Non-pigmented ciliary epithelial cell (primary cell): ENCODE measurements at places on chromosomes 5 and 9.
A peak's percentile ranks its signal among the peaks of the same experiment; 100 is the strongest.

- DNase-seq = no peak
Measured at GRCh38 chr5:92879806-92880543, 701.0 kb downstream of the NR2F1-AS1 start.

- DNase-seq = peak; percentile 91
Measured at GRCh38 chr9:35114113-35114839, 1.4 kb downstream of the ATOSB start.

DNA sequence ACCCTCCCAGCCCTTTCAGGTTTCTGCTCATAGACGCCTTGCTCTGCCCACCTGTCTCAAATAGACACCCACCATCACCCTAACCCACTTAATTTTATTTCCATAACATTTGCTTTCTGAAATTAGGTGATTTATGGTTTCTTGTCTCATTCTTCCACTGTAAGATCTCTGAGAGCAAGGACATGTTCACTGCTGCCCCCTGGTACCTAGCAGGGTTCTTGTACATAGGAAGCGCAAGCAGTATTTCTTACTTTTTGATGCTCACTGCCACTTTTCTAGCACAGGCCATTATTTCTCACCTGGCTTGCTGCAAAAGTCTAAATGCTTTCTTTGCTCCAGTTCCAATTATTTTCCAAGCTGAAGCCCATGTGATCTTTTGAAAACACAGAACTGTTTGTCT, 16.8 kb downstream of the C9orf57 start:
- DNase-seq = no peak

GRCh38 chr5:90446961-90447360, 27.6 kb downstream of the MBLAC2 start:
- DNase-seq = no peak

DNA sequence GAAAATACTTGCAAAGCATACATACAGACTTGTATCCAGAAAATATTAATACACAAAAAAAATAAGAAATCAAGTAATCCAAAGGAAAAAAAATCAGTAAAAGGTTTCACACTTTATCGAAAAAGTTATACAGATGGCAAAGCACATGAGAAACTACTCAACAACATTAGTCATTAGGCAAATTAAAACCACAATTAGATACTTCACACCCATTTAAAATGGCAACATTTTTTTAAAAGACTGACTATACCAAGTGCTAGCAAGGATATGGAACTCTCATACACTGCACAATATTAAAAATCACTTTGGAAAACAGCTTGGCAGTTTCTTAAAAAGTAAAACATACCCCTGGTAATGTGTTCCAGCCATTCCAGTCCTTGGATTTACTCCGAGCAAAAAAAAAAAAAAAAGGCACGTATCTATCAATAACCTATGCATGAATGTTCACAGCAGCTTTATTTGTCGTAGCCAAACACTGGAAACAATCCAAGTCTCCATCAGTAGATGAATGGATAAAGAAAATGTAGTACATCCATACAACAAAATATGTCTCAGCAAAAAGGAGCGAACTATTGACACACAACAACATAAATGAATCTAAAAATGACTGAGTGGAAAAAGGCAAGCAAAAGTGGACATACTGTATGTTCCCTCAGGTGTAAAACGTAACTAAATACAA, 66.0 kb downstream of the GNAQ start:
- no peak for DNase-seq

DNA sequence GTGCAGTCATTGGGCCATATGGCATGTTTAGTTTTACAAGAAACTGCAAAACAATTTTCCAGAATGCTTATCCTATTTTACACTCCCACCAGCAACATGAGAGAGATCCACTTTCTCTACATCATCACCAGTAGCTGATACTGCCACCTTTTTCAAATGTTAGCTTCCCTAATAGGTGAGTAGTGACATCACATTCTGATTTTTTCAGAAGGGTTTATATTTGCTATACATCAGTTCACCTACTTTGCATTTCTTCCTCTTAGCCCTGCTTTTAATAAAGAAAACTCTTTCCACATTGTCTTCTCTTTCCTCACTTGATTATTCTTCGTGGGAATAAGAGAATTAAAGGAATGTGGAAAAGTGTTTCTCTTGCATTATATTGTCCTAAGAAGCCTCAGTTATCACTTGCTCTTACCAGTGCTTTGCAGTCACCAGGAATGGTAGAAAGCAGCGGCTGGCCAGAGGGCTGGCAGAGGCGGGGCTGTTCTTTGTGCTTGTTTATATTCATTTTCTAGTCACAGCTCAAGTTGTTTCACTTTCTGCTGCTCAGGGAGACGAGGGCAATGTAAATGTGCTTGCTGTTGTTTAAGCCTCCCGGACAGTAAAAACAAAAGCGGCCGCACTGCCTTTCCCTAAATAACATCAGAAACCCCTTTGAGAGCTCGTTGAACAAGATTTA, 164.8 kb downstream of the HSD17B3 start:
- DNase-seq = no peak

DNA sequence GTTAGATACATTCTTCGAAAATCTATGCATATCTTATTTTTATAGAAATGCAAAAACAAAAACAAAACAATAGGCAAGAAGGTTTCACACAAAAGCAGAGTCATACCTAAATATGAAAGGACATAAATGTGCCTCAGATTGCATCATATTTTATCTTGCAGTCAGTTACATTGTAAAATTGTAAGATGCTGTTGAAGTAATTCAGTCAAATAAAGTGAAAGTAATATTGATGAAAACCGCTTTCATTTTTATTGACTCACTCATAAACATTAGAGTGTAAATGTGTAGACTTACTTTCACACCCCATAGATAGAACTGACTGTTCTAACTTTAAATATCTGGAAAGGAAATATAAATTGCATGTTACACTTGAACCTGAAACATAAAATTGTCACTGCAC, 931.5 kb upstream of the NUDT12 start:
- DNase-seq = no peak

DNA sequence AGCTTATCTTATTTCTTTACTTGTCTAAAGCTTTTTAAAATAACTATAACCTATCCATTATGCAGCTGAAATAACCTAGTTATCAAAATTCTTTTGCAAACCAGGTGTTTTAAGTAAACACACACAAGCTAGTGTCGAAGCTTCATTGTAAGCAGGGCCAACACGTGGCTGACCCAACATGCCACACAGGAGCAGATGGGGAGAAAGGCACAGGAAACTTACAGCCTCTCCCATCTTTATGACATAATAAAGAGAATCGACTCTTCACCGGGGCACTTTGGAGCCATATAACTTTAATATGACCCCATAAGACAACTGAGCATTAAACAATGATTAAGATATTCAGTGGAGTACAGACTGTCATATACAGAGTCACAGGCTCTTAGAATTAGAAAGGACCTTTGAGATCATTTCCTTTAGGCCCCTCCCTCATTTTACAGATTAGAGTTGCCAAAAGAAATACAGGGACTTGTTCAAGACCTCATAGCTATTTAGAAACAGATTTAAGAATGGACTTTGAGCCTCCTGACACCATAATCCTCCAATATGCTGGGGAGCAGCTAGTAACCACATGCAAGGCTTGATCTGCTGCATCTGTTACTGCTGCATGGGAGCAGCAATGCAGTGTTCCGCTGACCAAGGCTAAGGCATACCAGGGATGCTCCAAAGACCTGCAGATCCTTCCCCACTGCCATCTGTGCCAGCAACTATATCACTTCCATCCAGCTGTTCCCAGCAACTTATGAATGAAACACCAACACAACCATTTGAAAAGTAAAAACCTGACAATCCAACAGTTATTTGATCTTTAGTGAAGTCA, 75.4 kb downstream of the RASEF start:
- DNase-seq = no peak

DNA sequence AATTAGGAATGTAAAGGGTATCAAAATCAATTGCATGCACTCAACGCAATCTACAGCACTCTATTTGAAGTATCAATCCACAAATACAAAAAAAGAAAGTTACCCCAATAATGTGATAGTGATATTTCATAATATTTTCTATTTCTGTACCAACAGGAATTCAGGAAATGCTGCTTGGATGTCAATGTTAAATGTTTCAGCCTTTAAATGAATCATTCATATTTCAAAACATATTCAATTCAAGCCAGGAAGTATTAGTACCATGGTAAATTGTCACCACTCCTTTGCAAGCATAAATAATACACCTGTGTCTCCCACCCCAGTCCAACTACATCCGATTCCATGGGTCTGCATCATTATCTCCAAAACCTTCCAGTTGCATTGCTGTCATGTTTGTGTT, 1185.5 kb upstream of the CDH18 start:
- no peak for DNase-seq

DNA sequence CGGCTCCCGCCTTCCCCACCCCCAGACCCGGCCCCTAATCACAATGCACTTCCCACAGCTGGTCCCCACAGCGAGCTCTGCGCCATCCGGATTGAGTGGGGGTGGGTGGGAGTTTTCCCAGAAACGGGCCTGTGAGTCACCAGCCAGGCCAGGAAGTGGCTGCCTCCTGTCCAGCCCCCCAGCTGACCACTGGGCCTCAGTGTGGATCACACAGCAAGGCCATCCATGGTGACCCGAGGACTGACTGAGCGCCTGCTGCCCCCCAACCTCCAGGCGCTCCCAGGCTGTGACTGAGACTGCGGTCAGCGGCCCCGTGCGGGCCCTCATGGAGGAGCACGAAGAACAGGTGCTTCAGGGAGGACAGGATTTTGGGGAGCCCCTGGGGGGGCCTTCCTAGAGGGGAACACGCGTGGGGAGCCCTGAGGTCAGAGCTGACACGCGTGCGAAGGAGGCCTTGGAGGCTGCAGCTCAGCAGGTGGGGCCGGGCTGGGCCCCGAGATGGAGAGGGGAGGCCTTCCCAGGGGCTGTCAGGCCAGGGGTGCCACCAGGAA, 48.3 kb upstream of the EGFL7 start:
- peak; percentile 20 for DNase-seq

DNA sequence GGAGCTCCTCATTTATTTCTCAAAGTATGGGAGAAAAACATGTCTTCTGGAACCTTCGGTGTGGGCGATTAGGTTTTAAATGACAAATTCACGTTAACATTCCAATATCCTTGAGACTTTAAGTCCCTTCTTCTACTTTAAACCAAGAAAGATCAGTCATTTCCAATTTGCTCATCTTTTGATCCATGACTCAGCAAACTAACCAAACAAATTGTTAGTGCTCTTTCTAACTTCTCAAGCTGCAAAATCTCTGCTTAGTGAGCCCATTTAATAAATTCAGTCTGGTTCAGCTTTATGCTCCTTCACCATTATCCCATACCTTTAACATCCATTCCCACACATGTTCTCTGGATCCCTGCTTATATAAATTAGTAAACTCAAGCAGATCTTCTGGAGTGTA, 5.5 kb upstream of the CCDC180 start:
- no peak for DNase-seq

GRCh38 chr5:55421074-55421529, 113.3 kb downstream of the MTREX start:
- DNase-seq = no peak

DNA sequence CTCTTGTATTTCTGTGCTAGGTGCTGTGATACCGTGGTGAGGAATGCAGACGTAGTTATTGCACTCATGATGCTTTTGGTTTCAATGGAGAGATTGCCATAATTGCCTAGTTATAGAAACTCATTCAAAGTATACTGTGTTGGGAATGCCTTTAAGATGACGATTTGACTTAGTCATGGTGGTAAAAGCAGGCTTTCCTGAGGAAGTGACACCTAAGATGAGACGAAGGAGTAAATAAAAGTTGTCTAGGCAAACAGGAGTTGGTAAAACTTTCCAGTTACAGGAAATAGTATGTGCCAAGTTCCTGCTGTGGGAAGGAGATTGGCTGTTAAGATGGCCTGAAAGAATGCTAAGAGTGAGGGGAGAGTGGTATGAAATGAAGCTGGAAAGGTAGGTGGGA, 48.1 kb downstream of the FOCAD start:
- DNase-seq = peak; percentile 66

GRCh38 chr5:40689438-40689837, 9.7 kb downstream of the PTGER4 start:
- DNase-seq = peak; percentile 93

DNA sequence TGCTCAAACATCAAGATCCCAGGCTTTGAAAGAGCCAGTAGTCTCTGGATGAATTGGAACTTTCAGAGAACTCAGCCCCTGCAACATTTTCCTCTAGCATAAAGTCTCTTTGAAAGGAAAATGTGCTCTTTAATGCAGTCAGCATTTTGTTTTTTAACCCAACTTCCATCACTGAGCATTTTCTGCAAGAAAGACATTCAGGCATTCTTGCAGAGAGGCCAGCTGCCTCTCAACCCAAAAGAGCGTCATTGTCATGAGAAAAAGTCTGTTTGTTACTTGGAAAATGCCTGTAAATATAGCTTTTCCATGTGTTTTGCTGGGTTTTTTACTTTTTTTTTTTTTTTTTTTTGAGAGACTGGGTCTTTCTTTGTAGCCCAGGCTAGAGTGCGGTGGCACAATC, 225.0 kb downstream of the ADAMTSL1 start:
- DNase-seq = no peak

- no peak for DNase-seq
Measured at GRCh38 chr5:95731571-95732554, 727 bp downstream of the RHOBTB3 start.

DNA sequence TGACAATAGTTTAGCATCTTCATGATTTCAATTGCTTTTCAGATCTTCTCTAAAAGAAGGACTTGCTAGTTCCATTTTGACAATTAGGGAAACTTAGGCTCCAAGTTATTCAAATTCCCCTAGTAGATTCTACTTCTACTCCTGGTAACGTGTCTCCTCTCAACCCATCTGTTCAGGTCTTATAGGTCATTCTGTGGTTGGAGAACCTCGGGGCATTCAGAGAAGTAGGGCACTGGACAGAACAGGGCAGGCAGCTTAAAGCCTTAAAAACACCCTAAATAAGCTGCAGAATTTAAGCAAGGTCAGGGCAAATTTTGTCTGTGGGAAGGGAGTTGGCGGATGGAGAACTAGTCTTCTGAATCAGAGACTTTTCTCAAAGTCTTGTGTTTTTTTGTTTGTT, 132.4 kb downstream of the TMEM174 start:
- DNase-seq = no peak

DNA sequence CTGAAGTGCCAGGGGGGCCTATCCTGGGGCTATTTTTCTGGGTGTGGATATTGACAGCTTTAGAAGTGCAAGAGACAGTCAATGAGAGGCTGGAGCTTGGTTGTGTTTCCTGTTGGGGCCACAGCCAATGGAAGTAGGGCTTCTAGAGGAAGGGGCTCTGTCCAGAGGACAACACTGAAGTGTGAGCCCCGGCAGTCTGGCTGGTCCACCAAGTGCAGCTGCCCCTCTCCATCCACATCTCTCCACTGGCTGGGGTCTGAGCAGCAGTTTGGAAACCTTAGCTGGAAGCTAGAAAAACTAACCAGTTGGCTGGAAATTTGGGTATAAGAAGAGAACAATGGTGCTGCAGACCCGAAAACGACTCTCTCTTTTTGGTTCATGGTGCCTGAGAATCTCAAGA, 64.3 kb upstream of the PSD2 start:
- DNase-seq = no peak

DNA sequence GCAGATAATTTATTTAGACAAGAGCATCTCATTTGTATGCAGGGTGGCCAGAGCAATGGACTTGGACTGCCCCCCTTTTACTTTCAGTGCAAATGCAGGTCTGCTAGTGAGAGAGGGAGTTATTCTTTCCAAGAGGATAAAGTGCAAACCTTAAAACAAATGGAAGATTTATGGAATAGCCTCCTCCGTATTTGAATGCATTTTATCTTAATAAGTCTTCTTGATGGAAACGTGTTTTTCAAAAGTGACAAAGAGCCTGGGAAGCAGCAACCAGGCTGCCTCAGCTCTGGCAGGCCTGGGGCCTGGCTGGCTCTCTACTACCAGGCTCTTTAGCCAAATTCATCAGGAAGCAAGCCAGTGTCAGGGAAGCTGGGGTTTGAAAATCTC, 6.8 kb downstream of the NR2F1 start:
- no peak for DNase-seq

GRCh38 chr9:25691786-25692185, 13.5 kb upstream of the TUSC1 start:
- DNase-seq = no peak
